ENCODE measurements at places on chromosomes 5 and 9.

- no peak for DNase-seq
Measured at GRCh38 chr5:149345892-149346222, 558 bp downstream of the GRPEL2 start.

DNA sequence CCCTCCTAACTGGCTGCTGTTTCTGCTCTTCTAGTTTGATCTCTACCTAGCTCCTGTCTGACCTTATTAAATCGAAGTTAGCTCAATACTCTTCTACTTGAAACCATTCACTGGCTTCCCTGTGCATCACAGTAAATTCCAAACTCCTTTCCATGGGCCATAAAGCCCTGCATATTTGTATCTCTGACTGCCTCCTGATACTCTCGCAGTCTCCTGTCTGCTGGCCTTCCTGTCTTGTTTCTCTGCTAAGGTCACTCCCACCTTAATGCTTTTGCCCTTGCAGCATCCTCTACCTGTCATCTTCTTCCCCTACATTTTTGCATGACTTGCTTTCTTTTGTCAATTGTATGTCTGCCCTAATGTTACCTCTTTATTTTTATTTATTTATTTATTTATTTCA lies 44.8 kb downstream of the SNCAIP start:
- DNase-seq: no peak

- no peak for DNase-seq
Measured at GRCh38 chr5:89849830-89850512, 559.6 kb downstream of the CETN3 start.

DNA sequence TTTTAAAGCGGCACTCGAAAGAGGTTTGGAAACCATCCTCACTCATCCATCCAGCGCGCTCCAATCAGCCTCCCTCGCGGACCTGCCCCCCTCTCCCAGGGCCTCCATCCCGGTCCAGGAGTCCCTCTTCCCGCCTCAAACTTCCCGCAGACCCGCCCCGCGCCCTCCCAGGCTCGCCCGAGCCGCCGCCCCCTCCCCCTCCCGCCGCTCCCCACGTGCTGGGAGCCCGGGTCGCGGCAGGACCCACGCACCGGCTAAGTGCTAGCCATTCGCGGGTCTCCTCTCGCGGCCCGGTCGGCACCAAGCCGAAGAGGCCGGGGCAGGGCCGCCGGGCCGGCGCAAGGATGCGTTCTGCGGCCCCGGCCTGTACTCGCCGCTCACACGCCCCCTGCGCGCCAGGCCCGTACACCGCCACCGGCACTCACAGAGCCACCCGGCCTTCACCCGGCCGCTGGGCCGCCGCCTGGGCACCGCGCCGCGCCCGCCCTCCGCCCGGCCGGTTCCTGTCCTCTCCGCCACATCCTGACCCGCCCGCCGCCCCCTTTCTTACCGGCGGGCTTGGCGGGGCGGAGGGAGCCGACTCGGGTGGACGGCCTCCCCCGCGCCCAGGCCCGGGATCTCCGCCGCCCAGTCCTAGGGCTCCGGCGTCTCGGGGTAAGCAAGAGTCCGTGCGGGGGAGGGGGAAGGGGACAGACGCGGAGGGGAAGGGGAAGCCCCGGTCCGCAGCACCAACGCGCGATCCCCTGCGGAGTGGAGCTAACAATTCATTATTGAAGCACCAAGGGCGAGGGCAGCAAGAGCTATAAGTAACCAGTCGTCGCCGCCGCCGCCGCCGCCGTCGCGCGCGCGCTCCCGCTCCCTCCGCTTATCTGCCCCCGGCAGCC lies 576 bp downstream of the CHD1 start:
- peak; percentile 51 for DNase-seq

DNA sequence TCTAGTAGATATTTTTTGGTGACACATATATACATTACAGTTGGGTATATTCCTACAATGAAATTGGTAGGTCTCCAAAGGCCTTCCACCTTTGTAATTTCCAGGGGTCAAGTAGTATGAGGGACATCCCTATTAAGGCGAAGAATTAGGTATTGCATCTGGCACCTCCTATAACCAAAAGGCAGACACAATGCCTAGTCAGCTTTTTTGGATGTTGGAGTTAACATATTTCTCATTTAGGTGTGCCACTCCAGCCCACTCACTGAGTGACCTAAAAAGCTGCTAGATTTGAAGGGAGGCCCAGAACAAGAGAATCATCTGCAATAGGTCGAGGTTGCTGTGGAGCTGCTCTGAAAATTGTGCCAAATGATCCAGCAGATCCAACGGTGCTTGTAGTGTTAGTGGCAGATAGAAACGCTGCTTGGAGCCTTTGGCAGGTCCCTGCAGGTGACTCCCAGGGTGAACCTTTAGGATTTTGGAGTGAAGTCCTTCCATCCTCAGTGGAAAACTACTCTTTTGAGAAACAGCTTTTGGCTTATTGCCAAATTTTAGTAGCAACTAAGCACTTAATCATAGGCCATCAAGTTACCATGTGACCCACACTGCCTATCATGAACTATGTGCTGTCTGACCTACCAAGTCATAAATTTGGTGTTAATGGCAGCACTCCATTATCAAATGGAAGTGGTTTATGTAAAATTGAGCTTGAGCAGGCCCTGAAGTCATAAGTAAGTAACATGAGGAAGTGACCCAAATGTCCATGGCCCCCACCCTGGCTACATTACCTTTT lies 15.7 kb upstream of the FNIP1 start:
- no peak for DNase-seq

DNA sequence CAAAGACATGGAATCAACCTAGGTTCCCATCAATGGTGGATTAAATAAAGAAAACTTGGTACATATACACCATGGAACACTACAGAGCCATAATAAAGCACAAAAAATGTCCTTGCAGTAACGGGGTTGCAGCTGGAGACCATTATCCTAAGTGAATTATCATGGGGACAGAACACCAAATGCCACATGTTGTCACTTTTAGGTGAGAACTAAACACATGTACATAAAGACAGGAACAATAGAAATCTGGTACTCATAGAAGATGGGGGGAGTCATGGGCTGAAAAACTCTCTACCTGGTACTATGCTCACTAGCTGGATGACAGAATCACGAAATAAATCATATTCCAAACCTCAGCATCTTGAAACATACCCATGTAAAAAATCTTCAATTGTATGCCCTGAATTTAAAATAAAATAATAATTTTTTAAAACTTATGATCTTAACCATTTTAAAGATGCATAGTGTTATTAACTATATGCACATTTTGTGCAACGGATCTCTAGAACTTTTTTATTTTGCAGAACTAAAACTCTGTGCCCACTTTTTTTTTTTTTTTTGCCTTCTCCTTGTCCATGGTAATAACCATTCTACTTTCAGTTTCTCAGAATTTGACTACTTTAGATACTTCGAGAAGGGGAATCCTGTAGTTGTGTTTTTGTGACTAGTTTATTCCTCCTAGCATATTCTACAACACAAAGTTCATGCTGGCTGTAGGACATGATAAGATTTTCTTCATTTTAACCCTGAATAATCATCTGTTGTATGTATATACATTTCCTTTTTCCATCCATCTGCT lies 1081.6 kb upstream of the ACO1 start:
- DNase-seq: no peak

GRCh38 chr5:178797546-178798440 lies 62.0 kb upstream of the ZNF354B start:
- no peak for DNase-seq

GRCh38 chr9:86072394-86072877 lies 26.9 kb downstream of the GOLM1 start:
- DNase-seq: no peak

- DNase-seq: no peak
Measured at GRCh38 chr5:106418196-106418595, 1252.5 kb downstream of the EFNA5 start.

DNA sequence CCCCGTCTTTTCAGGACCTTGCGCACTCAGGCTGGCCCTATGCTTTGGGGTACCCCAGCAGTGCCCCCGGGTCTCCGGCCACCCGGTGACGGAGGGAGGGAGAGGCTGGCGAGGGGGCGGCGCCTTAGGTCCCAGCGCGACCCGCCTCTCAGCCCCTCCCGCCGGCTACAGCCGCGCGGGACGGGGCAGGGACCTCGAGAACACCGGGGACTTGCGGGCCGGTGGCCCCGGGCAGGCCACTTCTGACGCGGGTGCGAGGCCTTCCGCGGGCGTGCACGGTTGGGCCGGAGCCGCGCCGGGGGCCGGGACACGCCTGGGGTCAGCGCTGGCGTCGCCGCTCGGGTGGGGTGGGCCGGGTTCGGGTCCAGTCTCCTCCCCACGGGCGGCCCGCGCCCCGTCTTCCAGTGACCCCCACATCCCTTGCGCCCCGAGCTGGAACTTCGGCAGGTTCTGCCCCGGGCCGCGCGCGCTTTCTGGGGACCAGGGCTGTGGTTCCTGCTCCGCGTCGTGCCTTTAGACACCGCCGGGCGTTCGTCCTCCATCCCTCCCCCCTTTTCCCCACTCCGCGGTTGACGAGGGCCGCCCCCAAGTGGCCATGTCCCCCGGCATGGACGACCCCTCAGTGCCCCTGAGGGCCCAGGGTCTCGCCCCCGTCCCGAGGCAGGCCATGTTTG lies 3.8 kb upstream of the SQSTM1 start:
- DNase-seq: no peak

DNA sequence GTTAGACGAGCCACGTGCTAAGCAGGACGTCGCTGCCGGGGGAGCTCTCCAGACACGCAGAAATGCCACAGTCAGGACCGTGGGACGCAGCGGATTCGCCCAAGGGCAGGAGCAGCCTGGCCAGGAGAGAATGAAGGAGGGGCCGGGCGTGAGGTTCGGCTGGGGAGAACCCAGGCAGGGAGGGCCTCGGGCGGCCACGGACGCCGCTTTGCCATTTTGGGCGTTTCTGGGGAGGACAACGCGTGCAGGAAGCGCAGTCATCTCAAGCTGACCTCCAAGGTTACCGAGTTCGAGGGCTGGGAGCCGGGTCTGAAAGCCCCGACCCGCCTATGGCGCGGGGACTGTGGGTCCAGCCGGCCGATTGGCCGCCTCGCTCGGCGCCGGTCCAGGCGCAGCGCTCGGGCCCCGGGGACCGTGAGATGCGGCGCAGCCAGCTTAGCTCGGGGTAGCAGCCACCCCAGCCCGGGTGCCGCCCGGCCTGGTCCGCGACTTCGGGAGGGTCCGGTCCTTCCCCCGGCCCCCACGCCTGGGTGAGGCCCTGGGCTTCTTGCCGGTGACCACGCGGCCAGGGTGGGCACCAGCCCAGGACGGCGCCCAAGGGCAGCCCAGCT lies 760 bp upstream of the MAN1B1 start:
- peak; percentile 33 for DNase-seq

DNA sequence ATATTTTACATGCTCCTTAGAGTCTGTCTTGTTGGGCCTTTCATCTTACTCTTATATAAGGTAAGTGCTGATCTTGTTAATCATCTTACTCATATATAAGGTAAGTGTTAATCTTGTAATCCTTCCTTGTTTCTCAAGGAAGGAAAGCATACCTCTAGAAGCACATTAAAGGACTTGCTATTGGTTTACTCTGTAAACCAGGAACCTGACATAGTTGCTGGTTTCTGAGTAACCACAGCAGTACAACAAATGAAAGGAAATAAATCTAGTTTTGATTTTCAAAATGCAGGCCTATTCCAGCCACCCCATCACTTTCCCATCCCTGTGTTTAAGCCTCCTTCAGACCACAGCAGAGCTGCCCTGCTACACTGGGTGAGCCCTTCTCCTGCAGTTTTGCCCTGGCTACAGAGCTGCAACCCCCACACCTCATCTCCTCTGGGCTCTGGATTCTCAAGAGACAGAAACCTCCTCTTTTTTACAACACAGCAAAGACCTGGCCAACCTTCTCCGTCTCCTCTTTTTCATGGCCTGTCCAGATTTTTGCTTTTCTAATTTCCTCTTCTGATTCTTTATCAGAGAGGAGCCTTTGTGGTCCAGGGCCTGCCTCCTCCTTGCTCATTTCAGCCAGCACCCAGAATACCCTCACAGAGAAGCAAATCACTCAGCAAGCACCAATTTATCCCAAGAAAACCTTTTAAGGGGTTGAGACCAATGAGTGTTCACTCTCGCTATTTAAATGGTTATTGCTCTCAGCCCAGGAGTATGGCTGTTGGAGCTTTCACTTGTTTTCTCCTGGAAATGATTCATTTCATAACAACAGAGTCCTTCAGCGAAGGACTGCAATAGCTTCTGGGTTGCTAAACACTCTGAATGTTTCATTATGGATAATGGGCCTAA lies 103.2 kb downstream of the FSTL4 start:
- no peak for DNase-seq

DNA sequence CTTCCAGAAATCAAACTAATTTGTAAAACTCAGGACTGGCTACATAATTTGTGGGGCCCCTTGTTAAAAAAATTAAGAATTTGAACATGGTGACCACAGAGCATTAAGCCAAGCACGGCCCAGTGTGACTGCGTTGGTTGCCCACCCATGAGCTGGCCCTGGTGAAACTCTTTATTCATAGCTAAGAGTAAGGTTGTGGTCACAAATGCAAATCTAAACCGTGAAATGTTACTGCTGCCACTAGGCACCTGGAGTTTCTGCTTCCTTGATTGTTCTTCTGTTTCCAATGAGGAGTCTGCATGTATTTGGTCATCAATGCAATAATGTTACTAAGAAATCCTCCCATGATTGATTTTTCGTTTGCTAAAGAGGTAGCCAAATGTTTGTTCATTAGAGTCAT lies 4.2 kb downstream of the GCNT1 start:
- DNase-seq: no peak

GRCh38 chr5:141369994-141370848 lies at the start of gene PCDHGB3:
PCDHGB3 (plus strand) TSS chr5:141370242; CDS start chr5:141370395, 153 bp downstream.
- DNase-seq: no peak

DNA sequence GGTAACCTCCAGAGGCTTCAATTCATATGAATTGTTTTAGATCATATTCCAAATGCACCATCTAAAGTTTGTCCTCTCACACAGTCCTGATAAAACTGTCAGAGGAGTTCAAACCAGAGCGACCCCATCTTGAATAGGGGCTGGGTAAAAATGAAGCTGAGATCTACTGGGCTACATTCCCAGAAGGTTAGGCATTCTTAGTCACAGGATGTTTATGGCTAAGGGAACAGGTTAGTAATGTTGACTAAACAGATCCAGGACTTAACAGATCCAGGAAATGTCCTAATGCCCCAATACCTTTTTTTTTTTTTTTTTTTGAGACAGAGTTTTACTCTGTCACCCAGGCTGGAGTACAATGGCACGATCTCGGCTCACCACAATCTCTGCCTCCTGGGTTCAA lies 192.6 kb upstream of the PRDM9 start:
- no peak for DNase-seq

DNA sequence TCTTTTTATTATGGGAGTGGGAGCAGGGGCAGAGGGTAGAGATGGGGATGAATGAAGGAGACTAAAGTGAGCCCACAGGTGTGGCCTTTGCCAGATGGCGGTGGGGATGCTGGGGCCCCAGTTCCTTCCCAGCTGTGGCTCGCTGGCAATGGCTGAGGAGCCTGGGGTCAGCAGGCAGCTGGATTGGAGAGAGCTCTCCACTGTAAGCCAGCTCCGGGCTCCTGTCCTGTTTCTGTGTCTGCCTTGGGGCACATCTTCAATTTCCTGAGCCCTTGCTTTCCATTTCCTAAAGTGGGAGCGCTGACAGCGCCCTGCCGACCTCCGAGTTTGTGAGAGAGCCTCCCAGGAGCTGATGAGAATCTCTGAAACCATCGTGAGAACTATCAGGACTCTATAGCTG lies 75.6 kb upstream of the SPRY4 start:
- no peak for DNase-seq

Measured in activated CD8-positive, alpha-beta memory T cell treated with anti-CD3 and anti-CD28 coated beads, Interleukin-2, amount 50 U/mL, for 4 hours (primary cell).